GM13977 (cell line): ENCODE measurements at places on chromosomes 12 and 14.

DNA sequence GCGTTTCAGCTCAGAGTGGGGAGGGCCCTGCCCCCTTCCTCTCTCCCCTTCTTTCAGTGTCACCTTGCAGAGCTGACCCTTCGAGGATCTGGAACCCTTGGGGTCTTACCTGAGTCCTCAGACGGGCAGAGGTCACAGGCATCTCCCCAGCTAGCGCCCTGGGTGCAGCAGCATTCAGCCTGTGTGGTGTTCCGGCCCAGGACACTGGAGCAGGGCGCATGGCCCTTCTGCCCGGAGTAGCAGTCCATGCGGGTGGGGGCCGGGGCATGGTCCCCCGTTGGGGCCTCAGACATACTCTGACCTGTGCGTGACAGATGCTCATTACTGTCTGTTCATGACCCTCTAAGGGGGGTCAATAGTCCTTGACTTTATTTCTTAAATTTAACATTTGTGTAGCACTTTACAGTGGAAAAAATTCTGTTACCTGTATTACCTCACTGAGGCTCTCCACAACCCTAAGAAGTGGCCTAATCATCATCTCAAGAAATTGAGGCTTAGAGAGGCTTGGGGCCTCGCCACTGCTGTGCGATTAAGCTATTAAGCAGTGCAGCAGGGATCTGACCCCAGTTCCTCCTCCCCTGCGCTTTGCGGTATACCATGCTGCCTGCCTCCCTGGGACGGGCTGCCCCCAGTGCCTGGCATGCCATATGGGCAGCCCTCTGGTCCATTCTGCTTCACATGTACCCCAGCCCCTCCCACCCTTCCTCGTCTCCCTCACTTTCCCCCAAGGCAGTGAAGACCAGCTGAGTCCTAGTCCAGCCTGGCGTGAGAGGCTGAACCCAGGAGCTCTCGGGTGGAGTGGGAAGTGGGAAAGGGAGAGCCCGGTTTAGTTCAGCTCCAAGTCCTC is 11.5 kb downstream of the ISCA2 start:
- DNase-seq: no peak

DNA sequence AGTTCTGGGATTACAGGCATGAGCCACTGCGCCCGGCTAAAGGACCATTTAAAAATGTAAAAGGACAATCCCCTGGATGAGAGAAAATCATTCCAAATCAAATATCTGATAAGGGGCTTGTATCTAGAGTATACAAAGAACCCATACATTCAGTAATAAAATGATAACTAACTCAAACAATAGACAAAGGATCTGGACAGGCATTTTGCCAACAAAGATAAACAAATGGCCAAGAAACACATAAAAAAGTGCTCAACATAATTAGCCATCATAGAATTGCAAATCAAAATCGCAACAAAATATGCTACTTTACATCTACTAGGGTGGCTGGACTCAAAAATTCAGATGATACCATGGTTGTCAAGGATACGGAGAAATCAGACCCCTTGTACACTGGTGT is 8.5 kb upstream of the BICD1 start:
- DNase-seq: no peak

GRCh38 chr12:68400226-68400829 is 68.2 kb upstream of the MDM1 start:
- no peak for DNase-seq

- DNase-seq: no peak
Measured at GRCh38 chr12:113818833-113819232, 147.3 kb downstream of the RBM19 start.

DNA sequence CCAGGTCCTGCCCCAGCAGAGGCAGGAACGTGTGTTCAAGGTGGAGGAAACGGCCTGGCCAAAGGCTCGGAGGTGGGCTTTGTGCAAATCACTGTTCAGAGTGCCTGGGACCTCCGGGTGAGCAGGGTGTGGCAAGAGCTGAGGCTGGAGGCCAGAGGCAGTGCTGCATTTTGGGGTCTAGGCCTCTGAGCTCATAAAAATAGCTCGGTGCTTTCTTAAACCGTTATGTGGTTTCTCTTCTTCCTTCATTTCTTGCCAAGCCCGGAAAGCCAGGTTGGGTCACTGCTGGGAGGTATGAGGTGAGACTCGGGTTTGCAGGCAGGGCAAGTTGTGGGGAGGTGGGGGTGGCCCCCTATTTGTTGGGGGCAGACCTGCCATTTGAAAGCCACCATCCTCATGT is 178.8 kb upstream of the MYL2 start:
- no peak for DNase-seq

DNA sequence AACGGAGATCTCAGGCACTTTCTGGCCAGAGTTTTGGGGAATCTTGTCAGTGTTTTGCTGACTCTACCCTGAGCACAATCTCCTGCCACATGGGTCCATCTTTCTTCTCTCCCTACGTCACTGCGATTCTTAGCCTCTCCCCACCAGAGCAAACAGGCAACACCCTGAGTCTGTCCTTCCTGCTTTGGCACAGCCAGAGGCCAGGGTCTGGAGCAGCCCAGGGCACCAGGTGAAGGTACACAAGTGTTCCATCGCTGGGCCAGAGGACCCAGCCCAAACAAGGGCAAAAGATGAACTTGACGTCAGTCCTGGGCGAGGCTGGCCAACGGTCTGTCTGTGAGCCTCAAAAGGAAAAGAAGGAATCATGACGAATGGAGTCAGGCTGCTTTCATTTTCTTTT is 12.7 kb upstream of the CCDC177 start:
- DNase-seq: no peak

GRCh38 chr14:36454599-36455240 is 65.3 kb downstream of the NKX2-1 start:
- no peak for DNase-seq

- DNase-seq: no peak
Measured at GRCh38 chr12:15644700-15645099, 144.5 kb downstream of the EPS8 start.

DNA sequence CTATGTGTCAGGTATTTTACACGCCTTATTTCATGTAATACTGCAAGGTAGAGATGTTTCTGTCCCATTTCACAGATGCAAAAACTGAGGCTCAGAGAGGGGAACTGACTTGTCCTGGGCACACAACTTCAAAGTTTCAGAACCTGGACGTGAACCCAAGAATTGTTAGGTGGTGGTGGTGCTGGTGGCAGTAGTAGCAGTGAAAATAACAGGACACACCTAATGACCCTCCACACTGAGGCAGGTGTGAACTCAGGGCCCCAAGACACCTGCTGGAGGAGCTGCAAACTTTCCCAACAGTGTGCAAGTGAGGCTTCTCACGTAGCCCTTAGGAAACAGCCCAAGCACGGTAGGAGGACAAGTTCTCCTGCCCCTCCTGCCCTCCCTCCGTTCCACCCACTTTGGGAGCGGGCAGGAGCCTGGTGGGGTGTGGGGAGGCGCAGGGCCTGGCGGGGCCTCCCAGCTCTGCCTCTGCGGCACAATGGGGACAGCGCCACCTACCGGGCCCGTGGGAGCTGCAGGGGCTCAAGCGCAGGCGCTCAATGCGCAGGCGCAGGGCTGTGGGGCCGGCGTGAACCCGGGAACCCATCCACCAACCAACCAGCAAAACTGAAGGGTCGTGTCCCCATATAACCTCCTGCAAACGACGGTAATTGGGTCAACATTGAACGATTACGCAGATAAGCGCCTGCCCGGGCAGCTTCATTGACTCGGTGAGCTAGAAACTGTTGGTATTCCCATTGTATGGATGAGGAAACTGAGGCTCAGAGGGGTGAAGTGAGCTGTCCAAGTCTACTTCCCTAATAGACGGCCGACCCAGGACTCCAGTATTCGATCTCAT is 12.0 kb upstream of the TRPV4 start:
- DNase-seq: peak; percentile 94

GRCh38 chr14:99947695-99948094 is 117.5 kb upstream of the EVL start:
- DNase-seq: no peak

DNA sequence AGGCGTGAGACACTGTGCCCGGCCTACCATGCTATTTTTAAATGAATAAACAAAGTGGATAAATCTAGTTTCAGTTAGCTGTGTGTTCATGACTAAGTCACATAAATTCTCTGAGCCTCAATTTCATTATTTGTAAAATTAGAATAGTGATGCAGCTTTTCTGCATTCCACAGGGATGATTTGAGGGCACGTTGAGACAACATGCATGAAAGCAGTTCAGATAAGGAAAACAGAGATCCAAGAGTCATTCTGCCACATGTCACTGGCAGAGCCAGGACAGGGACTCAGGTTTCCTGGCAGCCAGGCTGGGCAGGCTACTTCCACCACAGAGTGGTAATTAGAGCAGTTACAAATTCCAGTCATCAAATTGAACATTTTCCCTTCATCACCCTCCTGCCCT is 2.9 kb upstream of the PPP4R4 start:
- no peak for DNase-seq

GRCh38 chr12:7157391-7157790 is 27.2 kb downstream of the CLSTN3 start:
- DNase-seq: no peak

- no peak for DNase-seq
Measured at GRCh38 chr12:88562846-88563582, 17.3 kb downstream of the KITLG start.

GRCh38 chr14:104514156-104514848 is 65.3 kb upstream of the C14orf180 start:
- no peak for DNase-seq

GRCh38 chr14:93986955-93987354 is 10.1 kb upstream of the CCDC197 start:
- no peak for DNase-seq

DNA sequence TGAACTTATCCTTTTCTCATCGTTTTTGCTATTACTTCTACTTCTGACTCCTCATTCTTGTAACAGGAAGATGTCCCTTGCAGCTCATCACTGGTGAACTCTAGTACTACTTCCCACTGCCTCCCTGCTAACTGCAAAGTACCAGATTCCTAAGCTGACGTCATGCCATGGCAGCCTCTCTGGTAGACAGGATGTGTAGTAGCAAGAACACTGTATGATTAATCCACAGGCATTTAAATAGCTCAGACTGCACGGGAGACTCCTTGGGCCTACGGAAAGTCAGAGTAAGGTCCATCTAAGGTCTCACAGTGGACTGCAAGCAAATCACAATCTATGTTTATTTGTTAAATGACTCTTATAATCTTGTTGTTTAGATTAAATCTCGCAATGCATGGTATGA is 43.5 kb downstream of the DNAI7 start:
- DNase-seq: no peak

GRCh38 chr14:96400495-96400894 is 8.6 kb downstream of the AK7 start:
- DNase-seq: no peak

DNA sequence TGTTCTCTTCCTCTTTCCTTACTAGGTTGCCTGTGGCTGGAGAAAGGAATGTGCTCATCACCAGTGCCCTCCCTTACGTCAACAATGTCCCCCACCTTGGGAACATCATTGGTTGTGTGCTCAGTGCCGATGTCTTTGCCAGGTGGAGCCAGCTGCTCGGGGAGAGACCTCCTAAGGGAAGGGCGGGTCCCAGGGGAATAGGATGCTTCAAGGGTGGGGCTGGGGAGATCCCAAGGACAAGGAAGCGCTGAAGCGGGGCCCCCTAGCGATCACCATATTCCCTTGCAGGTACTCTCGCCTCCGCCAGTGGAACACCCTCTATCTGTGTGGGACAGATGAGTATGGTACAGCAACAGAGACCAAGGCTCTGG is 10.2 kb downstream of the MARS1 start:
- DNase-seq: no peak

DNA sequence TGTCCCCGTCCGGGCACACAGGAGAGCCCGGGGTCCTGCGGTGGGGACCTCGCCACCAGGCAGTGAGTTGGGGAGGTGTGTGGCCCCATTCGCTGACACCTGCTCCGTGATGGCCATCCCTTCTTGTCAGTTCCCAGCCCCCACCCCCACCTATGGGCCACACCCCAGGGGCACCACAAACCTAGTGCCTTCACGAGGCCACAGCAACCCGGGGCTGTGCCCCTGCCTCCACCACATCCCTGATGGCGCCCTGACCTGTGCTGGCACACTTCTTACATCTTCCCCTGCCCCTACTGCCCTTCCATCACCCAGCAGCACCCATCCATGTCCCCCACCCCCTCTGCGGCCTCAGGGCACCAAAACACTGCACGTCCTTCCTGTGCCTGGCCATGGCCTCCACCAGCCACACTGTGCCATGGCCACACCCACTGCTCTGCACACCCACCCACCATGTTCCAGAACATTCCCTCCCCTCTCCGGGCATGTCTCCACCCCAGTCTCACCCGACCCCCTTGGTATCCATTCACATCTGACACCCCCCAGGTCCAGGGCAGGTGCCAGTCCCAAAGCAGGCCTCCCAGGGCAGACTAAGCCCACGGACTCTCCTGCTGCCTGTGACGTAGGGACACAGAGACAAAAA is 24.4 kb downstream of the JAG2 start:
- DNase-seq: no peak

DNA sequence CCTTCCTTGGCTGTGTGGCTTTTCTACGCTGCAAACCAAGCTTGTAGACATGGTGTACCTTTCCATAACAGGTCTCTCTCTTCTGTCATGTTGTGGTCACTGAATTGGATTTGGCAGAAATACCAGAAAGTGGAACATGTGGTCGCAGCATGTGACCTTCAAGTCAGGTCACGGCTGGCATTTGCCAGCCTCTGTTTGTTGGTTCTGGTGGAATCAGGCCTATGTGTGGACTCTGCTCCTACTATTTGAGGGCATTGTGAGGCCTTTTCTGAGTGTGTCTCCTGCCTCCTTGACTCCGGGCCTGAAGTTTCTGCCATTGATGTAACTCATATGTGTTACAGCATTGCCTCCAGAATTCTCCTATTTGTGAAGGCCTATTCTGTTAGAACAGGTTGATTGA is 116.7 kb downstream of the CACNA1C start:
- no peak for DNase-seq

GRCh38 chr14:67574806-67575205 is 25.3 kb downstream of the PIGH start:
- no peak for DNase-seq
